ENCODE measurements at places on chromosomes 6 and 20. TPM values are rescaled to one million over a fixed set of nuclear protein-coding genes. Genes with fewer than 3 reads are reported as not detected.

Gene SLC35F1
- 0.05 TPM for total RNA-seq

Gene TFAP2D
- total RNA-seq, result not detected

Gene PAK5
- total RNA-seq, result not detected

Gene C2
- total RNA-seq, result 0.13 TPM
